ENCODE measurements at places on chromosomes 6 and 20.

DNA sequence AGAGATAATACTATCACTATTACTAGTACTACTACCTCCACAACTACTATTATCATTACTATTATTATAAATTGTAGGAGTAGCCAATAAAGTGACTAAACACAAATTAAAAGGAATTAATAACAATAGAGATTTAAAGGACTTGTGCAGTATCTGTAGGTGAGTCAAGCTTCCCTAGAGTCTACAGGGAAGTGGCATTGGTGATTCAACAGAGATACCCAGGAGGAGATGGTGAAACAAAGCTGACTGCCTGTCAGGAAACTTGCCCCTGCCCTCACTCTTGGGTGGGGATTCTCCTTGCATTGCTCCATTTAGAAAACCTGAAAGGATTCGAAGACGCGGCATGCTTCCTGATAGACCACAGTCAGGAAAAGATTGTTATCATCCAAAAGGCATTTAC, 23.3 kb upstream of the BCLAF1 start:
- no peak for DNase-seq

DNA sequence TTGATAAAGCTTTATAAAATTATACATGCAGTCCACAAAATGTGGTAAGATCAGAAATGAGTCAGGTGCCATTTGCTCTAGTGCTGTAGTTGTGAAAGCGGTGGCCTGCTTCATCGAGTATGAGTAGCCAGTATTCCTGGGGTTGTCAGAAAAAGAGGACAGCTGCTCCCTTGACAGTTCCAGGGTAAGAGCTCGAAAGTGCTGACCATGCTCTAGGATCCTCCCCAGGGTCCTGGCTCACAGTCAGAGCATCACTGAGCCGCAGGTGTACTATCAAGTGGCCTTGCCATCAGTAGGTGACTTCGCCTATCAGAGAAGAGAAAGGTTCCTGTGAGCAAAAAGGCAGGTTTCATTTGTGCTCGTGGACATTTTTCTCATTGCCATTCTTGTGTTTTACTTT, 3.6 kb downstream of the BTBD3 start:
- no peak for DNase-seq

GRCh38 chr6:106995640-106996039, 21.1 kb upstream of the CD24 start:
- no peak for DNase-seq

GRCh38 chr6:135531954-135532490, 34.5 kb upstream of the AHI1 start:
- no peak for DNase-seq

DNA sequence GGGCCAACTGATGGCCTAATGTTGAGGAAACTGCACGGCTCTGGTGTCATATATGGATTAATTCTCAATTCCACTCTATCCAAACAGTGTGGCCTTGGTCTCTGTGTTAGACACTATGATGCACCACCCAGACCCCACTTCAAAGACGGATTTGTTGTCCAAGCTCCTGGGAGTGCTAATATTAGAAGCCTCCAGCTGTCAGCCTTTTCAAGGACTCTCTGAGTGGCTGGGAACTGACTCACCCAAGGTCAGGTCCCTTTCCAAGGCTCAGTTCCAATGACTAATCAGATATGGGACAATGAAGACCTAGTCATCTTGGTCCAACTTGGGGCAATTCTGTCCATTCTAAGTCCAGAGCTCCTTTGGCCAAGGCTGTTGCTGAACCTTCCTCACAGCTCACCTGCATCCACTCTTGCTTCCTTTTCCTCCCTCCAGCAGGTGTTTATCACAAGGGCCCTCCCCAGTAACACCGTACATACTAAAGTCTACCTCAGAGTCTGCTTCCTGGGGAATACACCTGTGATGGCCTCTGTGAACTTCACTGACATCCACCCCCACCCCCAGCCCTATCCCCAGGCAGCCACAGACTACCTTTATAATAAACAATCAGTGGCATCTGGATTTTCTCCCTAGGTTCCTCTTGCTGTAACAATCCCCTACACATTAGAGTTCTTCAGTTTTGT, 7.2 kb upstream of the IL20RA start:
- no peak for DNase-seq

- DNase-seq: no peak
Observed at GRCh38 chr6:28875191-28875747, 48.5 kb downstream of the TRIM27 start.

DNA sequence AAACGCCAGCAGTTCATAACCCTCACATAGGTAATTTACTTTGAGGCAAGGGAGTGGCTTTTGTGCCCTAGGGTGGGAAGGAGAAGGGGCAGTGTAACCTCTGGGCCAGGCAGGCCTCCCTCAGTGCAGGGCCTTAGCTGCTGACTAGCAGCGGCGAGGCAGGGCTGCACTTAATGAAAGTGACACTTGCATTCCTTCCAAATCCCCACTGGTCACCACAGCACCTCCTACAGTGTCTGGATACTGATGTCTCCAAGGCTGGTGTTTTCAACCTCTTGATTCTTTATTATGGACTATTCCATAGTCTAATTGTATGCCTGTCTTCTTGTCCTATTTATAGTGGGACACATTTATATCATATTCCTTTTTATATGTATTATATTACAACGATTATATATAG, 152.7 kb downstream of the LY86 start:
- no peak for DNase-seq

GRCh38 chr6:116145803-116146675, 20.1 kb upstream of the COL10A1 start:
- no peak for DNase-seq

GRCh38 chr20:58997141-58997770, 9.8 kb downstream of the CTSZ start:
- DNase-seq: no peak

GRCh38 chr20:22373164-22373895, 211.0 kb downstream of the FOXA2 start:
- DNase-seq: no peak

- DNase-seq: no peak
Observed at GRCh38 chr6:47114460-47114859, 72.3 kb upstream of the ADGRF1 start.

GRCh38 chr6:36683145-36683655, 4.7 kb downstream of the CDKN1A start:
- no peak for DNase-seq

DNA sequence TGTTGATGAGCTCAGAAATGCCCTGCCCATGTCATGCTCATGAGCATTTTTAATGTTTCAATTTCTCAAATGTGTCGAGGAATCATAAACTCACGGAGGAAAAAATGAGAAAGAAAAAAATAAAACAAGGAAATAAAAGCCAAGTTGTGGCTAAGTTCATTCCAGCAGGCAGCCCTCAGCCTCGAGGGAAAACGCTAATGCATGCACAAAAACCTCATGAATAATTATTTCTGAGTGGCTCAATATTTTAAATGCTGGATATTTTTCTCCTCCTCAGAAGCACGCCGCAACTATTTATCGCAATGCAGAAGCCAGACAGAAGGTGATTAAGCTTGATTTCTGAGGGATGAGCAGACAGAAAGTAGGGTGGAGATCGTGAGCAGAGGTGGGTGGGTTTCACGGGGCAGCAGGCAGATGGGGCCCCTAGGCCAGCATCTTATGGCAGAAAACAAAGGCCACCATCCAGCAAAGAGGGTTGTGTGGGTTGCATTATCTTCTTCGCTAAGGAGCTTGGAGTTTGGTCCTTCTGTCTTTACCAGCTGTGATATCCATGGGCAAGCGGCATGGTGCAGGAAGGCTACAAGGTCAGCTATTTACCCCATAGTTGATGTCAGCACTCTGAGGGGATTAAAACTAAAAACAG, 151.5 kb upstream of the LRFN2 start:
- no peak for DNase-seq

GRCh38 chr6:26087284-26088115, at the start of gene HFE:
TSS of gene HFE (plus strand) at chr6:26087429. CDS start at chr6:26087441, 12 bp downstream.
- no peak for DNase-seq

- no peak for DNase-seq
Observed at GRCh38 chr20:39528436-39528835, 566.3 kb downstream of the DHX35 start.

DNA sequence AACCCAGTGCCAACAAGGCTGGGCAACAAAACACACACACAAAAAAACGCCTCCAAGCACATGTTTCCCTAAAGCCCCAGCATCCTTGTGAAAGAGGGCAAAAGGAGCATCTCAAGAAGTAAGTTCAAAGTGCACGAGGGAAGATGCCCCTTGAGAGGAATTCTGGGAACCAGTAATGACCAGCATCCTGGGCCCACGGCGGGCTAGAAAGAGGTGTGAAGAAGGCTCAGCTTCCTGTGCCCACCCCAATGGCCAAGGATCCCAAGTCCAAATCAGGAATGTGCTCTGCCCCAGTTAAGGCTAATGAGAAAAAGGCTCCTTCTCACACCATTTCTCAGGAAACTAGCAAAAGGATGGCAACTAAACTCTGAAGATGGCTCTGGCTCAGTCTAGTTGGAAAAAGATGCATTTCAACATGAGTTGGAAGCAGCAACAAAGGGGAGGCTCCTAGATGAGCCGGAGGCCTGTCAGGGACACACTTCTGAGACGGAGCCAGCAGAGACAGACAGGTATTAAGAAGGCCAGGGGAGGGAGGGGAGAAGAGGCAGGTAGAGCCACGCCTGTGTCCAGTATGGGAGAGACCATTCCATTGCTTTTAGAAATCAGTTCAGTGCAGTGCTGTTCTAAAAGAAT, 3.2 kb downstream of the RIMS4 start:
- DNase-seq: no peak

All from retinal pigment epithelial cell (primary cell).